Thoracic aorta (tissue), 2 donors: ENCODE measurements at places on chromosomes 6 and 20.

DNA sequence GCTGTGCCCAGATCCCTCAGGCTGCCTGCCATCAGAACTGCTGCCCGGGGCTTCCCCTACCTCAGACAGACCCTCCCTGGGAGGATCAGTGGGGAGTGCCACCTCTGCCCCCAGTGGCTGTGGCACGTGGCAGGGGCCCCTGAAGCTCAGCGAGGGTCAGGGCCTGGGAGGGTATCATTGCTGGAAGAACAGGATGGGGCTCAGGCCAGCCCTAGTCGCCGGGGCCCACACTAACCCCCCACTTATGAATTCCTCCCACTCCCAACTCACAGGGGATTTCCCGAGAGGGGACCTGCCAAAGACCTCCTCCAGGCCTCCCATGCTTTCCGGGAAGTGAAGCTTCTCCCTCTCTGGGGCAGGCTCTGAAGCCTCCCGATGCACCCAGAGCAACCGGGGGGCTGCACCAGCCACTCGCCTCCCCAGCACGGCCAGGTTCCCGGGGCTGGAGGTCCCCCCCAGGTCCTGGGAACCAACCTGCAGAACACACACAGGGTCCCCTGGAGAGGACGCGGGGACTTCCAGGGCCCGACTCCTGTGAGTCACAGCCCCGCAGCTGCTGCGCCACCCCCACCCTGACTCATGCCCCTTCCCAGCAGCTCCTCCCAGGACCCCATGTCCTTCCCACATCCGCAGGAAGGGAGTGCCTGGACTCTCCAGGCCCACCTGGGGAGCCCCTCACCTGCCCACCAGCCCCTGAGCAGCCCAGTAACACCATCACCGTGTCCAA, 2.5 kb downstream of the TNFRSF6B start:
- DNase-seq: no peak

- DNase-seq: no peak
These were observed 18.4 kb downstream of the LAMA4 start for GRCh38 chr6:112235956-112236355.

- DNase-seq: no peak
These were observed 195.0 kb upstream of the CEP162 start for GRCh38 chr6:84422380-84422968.

GRCh38 chr6:151228788-151229400, 10.9 kb upstream of the AKAP12 start:
- no peak for DNase-seq

DNA sequence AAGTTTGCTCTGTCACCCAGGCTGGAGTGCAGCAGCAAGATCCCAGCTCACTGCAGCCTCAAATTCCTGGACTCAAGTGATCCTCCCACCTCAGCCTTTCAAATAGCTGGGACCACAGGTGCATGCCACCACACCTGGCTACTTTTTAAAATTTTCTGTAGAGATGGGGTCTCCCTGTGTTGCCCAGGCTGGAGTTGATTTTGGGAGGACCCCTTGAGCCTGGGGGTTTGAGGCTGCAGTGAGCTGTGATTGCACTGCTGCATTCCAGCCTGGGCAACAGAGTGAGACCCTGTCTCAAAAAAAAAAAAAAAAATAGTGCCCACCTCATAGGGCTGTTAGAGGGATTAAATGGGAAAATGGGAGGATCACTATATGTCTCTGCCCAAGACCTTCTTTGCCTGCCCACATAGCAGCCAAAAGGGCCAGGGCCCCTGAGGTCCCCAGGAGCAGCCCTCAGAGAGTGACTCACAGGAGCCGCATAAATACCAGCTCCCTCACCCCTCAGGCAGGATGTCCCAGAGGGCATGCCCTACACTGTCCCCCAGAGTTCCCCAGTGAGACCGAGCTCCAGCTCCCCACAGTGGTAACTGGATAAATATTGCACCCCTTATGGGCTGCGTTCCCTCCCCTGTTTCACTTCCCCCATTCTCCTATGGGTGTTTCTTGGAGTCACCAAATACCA, 11.7 kb upstream of the MDGA1 start:
- DNase-seq: no peak

- no peak for DNase-seq
These were observed 82.5 kb upstream of the PLEKHG1 start for GRCh38 chr6:150517175-150517574.

- no peak for DNase-seq
These were observed 213.8 kb upstream of the ZFP64 start for GRCh38 chr20:52405417-52405816.

DNA sequence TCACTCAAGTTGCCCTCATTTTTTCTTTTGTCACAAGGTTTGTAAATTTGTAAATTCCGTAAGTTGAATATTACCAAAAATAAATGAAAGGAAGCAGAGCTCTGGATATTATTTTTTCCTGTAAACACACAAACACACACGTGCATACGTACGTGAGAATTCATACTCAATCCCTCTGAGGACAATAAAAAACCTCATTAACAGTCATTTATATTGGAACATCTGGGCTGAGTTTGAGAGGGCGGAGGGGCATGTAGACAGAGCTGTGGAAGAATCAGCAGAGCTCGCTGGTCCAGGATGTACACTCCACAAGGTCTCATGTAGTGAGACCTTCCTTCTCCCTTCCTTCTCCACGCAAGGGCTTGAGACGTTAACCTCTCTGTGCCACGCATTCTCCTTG, 24.2 kb upstream of the DOK5 start:
- DNase-seq: no peak

DNA sequence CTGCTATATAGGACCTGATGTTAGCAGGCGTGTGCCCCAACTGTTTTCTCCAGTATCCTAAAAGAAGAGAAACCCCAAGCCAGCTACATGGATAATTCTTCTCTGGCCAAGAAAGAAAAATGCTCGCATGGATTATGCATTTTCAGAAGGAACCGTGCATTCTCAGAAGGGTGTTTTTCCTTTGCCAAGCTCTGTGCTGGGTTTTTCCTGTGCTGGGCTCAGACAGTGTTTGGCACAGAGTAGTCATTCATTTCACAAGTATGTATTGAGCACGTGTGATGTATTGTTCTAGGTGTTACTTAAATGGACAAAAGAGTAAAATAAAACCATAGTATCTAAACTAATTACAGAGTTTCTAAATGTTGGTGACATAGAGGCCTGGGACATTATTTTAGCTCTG, 62.7 kb upstream of the ZNF133 start:
- DNase-seq: no peak

DNA sequence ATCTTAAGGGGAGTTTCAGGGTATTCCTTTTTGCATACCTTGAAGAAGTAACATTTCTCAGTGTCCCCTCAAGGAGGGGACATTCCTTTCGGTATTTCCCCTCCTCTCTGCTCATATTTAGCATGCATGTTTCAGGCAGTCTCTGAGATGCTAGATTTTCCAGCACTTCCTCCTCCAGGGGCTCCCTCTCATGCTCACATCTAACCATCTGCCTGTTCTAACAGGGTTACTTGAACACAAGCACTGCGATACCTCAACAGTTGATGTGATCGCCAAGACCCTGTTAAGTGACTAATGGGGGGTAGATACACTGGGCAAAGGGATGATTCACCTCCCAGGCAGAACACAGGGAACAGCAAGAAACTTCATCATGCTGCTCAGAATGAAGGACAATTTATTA, 12.9 kb upstream of the MCM3 start:
- DNase-seq: no peak

GRCh38 chr20:17969278-17969883, 563 bp downstream of the MGME1 start:
- no peak for DNase-seq

DNA sequence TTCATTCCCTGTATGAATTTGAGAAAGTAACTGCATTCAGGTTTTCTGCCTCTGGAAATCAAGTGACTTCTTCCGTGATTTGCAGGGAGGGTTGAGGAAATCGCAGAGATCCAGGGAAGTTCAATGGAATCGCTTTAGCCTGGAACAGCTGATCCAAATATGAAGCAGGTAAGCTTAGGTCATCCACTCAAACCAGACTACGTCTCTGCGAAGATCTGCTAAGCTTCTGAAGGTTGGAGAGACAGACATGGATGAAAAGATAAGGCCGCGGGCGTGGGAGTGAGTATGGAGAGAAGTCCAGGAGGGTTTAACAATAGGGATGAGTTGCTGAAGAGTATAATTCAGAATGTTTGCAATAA, 34.2 kb upstream of the BTN3A2 start:
- no peak for DNase-seq

DNA sequence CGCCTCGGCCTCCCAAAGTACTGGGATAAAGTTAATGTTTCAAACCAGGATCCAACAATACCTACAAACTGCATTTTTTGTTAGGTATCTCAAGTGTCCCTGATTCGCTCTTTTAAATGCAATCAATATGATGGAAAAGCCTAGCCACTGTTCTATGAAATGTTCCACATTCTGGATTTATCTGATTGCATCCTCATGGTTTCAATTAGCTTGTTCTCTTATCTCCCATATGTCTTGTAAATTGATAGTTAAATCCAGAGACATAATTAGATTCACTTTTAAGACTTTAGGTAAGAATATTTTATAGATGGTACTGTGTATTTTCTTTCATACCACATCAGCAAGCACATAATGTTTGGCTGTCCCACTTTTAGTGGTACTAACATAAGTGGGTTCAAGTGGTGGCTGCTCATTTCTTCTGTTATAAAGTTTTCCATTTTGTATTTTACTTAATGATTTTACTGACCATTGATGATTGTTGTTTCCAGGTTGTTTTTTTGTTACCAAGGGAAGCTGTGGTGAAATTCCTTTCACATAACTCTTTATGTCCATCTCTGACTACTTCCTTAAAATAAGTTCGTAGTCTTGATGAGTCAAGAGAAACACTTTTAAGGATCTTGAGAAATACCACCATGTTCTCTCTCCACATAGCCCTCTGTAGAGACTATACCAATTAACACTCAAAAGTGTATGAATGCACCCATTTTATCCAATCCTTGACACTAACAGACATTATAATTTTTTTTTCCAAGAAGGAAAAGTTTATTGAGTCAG, 40.5 kb downstream of the RNGTT start:
- no peak for DNase-seq

DNA sequence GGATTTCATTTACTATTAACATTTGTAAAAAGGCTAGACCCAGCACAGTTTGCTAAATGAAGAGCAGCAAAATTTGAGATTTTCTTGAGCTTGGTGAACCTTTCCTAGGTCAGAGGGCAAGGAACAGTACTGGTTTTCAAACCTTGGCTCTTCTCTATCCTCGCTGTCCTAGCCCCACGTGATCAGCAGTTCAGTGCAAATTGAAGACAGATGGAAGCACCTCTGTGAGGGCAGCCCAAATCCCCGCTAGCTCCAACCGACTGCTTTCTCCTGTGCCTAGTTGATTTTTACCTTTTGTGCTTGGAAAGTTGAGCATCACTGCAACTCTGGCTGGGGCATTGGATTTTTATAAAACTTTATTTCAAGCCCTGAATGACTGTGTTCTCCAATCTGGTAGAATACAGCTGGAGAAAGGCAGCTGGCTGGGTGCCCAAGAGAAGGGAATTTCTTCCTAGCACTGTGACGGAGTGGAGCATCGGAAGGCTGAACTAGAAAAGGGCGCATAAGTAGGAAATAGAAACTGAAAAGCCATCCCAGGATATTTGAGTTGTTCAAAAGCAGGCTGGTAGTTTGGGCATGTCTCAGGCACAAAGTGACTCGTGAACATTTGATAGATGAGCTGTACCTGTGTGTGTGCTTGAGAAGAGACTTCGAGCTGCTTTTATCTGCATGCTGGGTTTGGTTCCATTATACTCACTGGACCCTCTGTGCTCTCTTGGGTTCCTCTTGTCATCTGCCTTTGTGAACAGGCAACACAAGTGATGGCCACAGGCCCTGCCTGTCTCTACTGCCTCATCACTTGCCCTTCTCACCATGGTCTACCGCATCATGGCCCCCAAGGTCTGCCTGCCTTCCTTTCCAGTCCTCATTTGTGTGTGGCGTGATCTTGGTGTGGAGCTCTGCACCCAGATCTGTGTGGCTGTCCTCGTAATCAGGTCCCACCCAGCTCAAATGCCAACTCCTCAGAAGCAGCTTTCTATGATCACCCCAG, 2.3 kb downstream of the RNF114 start:
- DNase-seq: no peak

DNA sequence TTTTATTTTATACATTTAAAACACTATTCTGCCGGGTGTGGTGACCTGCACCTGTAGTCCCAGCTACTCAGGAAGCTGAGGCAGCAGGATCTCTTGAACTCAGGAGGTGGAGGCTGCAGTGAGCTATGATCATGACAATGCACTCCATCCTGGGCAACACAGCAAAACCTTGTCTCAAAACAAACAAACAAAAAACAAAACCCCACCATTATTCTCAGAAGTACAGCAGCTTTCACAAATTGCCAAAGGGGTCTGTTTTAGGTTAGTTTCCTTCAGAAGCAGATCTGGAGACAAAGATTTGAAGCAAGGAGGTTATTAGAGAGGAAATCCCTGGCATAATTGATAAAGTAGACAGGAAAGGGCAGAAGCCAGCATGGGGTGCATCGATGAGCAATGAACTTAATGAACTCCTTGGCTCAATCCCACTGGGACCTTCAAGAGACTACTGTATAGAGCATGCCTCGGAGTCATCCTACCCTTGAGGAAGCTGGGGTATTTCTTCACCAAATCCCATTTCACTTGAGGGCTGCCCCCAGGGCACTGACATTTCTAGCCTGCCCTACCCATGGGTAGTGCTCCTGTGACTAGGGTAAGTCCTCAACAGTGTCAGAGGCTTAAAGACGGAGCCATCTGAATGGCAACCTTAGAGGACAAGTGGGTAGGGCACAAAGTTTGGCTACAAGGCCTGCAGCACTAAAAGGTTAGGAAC, 43.2 kb upstream of the DDR1 start:
- no peak for DNase-seq

DNA sequence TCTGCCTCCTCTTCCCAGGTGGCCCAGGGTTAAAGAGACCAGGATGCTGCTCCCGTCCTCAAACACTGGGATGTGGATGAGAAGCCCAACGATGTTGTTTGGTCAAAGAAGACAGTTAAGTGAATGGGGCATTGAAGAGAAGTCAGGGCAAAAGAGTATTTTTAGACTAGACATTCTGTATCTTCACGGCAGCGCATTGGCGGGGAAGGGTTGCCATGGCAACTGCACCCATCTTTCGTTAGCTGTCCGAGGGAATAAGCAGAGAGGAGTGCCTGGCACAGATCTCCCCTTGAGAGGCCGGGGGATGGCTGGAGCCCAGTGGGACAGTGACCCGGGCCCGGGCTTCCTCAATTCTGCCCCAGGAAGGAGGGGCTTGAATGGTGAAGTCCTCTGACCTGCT, 56.4 kb upstream of the GPR31 start:
- DNase-seq: no peak
